ENCODE measurements at places on chromosomes 2 and 18. TPM values are rescaled to one million over a fixed set of nuclear protein-coding genes. Genes with fewer than 3 reads are reported as not detected.

SCN2A gene
- 0.07 TPM for total RNA-seq

RNF138 gene
- 38.9 TPM for total RNA-seq

NRBP1 gene
- 60.5 TPM for total RNA-seq

MEP1B gene
- total RNA-seq, result not detected

SCN9A gene
- 6.1 TPM for total RNA-seq

AQP12B gene
- total RNA-seq, result not detected

POMC gene
- not detected for total RNA-seq

OSBPL6 gene
- total RNA-seq, result 2.3 TPM

DNA sequence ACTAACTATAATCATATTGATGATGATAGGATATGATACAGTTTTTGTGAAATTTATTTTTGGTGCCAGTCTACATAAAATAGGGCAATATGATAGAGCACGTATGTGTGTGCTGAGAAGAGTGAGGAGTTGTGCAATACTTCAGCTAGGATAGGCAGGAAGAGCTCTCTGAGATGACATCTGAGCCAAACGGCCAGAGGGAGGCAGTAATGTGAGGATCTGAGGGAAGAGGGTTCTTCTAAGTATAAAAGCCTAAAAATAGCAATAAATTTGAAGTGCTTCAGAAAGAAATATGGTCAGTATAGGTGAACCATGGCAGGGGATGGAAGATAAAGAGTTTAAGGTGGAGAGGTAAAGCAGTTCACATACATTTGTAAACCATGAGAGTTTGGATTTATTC lies 102.5 kb downstream of the OLA1 start:
- DNase-seq, result no peak

DNA sequence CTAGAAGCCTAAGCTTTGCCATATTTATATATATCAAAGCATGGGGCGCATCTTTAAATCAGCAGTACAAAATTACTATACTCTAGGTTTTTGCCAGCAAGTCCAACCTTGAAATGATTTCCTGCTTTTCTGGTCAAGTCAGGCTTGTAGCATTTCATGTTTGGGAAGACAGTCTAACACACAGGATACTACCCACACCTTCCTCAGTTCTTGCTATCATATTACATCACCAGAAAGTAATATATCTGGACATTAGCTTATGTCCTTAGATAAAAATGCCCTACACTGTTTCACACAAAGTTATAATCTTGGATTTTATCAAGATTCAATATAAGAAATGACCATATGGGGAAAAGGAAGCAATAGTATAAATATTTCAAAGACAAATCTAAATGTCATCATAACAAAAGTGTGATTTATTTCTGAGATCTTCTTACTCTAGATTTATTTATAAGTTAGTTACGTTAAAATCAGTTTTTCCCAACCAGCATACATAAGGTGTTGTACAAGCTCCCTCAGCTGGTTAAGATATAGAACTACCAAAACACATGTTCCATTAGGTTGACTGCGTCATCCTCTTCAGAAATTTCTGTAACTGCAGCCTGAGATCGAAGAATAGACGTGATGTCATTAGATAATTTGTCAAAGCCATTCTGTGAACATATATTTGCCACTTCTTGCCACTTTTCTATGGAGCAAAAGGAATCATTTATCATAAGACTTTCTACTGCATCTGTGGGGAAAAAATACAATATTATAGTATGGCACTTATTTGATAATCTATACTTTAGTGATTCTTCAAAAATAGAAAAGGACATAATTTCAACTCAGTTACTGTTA lies 56.6 kb downstream of the CLHC1 start:
- peak; percentile 10 for DNase-seq

- DNase-seq, result no peak
Measured at GRCh38 chr18:76052227-76052595, 442.8 kb downstream of the ZNF516 start.

DNA sequence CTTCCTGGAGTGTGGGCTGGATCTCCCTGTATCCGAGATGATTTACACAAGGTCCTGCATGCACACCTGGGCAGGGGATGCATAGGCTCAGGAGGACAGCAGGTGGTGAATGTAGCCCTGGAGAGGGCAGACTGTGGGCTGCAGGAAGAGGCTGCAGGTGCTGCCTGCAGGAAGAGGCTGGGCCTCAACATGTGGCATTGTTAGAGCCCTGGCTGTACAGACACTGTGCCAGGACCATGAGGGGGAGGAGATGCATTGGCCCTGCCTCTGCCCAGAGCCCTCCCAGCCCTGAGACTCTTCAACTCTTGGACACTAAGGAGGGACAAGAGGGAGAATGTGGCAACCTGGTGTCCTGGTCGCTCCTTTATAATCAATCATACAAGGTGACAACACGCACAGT lies 392.8 kb downstream of the TNS1 start:
- no peak for DNase-seq

- DNase-seq, result no peak
Measured at GRCh38 chr2:24329700-24330099, 30.6 kb downstream of the ITSN2 start.

GRCh38 chr2:187338679-187339121 lies 109.4 kb downstream of the CALCRL start:
- DNase-seq, result no peak

- no peak for DNase-seq
Measured at GRCh38 chr18:50285631-50286321, 1.7 kb downstream of the CXXC1 start.

- DNase-seq, result no peak
Measured at GRCh38 chr2:242098445-242099128, 229.1 kb downstream of the RTP5 start.

DNA sequence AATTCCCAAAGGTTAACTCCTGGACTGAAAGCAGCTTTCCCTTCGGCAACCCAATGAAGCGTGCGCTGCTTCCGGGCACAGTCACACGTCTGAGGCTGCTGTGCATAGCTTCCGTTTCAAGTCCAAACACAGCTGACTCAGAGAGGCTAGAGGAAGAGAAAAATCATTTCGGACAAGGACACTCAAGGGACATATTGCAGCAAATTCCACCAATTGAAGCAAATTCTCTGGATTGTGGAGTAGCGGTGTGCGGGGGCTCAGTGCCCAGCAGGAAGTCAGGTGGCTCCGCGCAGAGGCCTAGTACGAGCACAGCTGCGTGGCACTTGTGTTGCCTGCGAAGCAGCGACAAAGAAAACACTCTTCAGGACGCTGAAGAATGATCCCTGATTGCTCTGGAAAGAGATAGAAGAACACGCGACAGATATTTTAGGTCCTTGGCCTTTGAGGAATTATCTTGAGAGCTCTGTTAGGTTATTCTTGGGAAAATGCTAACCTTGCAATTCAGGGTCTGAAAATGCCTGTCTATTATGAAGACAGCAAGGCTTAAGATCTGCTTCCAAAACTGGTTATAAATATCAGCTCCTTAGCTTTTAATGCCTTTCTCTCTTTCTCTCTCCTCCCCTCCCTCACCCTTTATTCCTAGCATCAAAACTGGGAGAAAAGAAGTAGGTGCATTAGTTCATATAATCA lies 352.6 kb upstream of the DLGAP1 start:
- no peak for DNase-seq

DNA sequence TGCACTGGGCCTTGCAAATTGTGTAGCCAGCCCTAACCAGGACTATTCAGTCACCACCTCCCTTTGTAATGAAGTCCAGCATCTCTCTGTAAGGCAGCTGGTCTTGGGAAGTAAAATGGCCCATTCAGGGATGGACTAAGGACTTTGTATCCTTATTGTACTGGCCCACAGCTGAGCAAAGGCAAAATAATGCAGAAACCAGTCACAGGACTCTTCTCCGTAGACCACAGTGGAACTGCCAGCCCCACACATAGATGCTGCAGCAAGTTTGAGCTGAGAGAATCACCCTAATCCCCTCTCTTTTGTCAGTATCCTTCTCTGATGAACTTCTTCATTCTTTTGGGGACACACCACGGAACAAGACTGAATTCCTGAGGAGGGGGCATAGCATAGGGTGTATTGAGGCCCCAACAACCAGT lies 73.6 kb upstream of the RTN4 start:
- DNase-seq, result no peak

DNA sequence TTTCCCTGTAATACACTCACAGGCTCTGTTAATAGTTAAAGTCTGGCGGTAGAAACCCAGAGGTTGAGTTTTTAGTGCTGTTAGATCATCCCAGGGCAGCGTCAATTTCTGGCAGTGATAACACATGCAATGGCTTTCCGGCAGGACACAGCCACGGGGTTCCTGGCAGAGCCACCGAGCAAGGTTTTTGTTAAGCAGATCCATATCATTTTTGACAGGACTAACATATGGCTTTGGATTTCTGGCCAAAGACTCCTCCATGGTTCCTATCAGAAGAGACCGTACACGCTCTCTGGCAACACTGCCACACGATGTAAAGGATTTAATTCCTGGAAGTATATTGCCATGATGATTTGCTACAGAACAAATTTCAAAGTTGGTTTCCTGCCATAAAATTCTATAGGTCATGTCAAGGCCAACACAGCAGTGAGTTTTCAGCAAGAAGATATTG lies 854.3 kb downstream of the LRRTM4 start:
- DNase-seq, result no peak

DNA sequence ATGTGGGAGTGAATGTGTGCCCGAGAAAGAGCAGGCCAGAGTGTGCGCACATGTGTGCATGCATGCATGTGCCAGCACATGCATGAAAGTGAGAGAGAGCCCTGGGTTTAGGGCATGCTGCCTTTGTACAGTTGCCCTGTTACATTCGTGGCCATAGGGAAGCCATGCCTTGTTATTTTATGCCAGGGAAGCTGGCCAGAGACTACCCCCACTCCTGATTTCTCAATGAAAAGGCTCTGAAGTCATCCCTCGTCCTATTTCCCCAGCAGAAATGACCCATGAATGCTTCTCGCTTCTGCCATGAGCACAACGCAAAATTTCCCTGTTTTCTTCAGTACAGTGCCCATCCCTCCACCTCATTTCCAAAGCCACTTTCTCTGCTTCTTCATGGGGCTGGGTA lies 143.0 kb downstream of the CELF4 start:
- no peak for DNase-seq

GRCh38 chr2:53422979-53423378 lies 344.6 kb upstream of the CHAC2 start:
- DNase-seq, result peak; percentile 30

GRCh38 chr18:13930964-13931363 lies 15.6 kb upstream of the MC2R start:
- no peak for DNase-seq

GRCh38 chr2:85867121-85867520 lies 21.7 kb downstream of the ST3GAL5 start:
- no peak for DNase-seq

GRCh38 chr18:49658823-49659404 lies 97.1 kb downstream of the LIPG start:
- DNase-seq, result no peak

DNA sequence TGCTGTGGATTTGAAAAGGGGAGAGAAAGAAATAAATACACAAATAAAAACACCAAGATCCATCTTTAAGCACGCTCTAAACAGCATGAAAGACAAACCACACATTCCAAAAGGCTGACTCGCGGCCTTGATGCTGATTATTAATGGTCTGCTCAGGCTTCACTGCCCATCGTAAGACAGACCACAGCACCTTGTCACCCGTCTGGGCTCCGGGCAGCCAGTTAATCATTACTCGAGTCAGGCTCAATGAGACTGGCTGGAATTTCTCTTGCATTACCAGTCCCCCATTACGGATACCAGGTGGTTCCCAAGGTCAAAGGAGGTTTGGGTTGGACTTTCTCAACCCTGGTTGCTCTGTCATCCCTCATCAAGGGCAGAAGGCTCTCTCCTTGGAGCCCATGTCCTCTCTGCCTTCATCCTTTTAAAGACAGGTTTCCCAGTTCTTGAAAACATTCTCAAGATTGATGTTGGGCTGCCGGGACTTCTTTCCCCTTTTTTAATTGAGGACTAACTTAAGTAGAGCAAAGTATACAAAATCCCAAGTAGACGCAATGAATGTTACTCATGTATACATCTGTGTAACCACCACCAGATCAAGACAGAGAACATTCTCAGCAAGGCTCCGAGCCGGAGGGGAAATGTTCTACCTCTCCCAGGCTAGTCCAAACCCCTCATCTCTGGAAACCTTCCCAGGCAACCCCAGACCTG lies 8.1 kb downstream of the SMAD7 start:
- DNase-seq, result peak; percentile 90

GRCh38 chr2:85902496-85902895 lies 13.7 kb upstream of the ST3GAL5 start:
- no peak for DNase-seq

GRCh38 chr2:135829378-135830135 lies 7.4 kb downstream of the LCT start:
- no peak for DNase-seq

DNA sequence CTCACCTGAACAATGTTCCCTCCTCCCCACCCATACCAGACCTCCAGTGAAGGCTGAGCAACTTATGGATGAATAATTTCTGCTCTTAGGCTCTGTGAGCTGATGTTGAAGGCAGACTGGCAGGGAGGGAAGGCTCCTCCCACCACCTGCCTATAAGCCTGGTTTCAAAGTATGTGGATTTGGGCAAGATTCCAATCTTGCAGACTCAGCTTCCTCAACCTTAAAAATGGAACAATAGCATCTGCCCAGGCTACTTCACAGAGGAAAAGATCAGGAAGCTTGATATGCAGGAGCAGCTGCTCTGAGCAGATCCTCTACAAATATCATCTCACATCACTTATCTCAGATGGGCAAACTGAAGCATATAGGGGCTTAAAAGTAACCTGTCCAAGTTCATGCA lies 112.2 kb downstream of the ZFP36L2 start:
- peak; percentile 39 for DNase-seq

DNA sequence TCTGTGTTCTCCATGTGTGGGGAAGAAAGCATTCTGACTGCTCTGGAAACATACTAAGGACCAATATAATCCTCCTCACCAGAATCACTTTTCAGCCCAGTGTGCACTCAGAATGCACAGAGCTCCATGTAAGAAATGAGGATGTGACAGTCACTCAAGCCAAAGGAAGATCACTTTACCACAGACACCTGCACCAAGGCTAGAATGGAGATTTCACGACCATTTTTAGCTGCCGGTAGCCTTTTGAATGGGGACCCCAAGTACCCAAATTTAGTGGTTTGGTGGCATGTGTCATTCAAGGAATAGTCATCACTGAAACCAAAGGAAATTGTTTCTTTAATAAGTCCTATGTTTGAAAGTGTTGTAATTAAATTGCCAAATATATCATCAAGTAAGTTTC lies 613.2 kb upstream of the ACVR2A start:
- no peak for DNase-seq

- DNase-seq, result peak; percentile 60
Measured at GRCh38 chr2:100422320-100423055, 5.0 kb upstream of the CHST10 start.

- DNase-seq, result no peak
Measured at GRCh38 chr2:3741867-3742602, 38.7 kb downstream of the DCDC2C start.

DNA sequence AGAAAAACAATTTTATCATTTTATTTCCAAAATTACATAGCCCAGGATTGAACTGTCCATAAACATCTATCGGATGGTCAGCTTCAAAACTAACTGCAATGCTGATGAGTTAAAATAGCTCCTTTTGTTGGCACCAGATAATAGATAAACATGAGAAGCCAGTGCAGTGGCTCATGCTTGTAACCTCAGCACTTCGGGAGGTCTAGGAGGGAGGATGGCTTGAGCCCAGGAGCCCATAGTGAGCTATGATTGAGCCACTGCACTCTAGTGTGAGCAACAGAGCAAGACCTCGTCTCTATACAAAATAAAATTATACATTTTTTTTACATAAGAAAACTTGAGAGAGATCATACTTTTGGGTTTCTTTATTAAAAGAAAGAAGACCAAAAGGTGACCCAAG lies 34.6 kb upstream of the IMPA2 start:
- no peak for DNase-seq
